ENCODE measurements at places on chromosomes 12 and 14. TPM values are rescaled to one million over a fixed set of nuclear protein-coding genes. Genes with fewer than 3 reads are reported as not detected.

The TAS2R10 gene
- 0.40 TPM for total RNA-seq

The DAO gene
- not detected for total RNA-seq

The CLIP1 gene
- total RNA-seq: 27.9 TPM

The BDKRB1 gene
- 53.3 TPM for total RNA-seq

The NKX2-1 gene
- 0.48 TPM for total RNA-seq

The P2RX7 gene
- total RNA-seq: not detected

The GRIP1 gene
- total RNA-seq: not detected
